Chondrocyte (in vitro differentiated cells): ENCODE measurements at places on chromosomes 6 and 20. TPM values are rescaled to one million over a fixed set of nuclear protein-coding genes. Genes with fewer than 3 reads are reported as not detected.

DNA sequence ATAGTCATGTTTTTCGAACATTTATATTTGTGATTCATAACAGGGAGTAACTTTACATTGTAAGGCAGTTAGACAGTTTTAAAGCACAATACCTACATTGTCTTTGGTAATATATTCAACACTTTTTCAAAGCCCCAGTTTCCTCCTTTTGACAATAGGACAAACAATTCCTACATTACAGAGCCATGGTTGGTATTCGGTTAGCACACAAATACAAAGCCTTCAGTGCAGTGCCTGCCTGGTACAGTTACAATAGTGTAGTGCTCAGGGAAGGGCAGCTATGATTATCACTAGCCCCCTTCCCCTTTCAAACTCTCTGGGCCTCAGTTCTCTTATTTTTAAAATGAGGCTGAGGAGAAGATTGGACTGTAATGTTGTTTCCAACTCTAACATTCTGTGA, 207.8 kb downstream of the TPBG start:
- DNase-seq: no peak

HLA-DMA gene
- 3.6 to 5.5 TPM (median 5.4 TPM) in 3 replicates for total RNA-seq

MLIP gene
- total RNA-seq: 1.5 TPM in 1 of 3 replicates, not detected in the others

SNRPB2 gene
- 43.0 to 47.9 TPM (median 44.3 TPM) in 3 replicates for total RNA-seq

- DNase-seq: no peak
Measured at GRCh38 chr6:27694547-27694874, 217.7 kb downstream of the OR2B2 start.

- DNase-seq: no peak
Measured at GRCh38 chr6:163814494-163815364, 400.2 kb downstream of the QKI start.
